Karpas-422 (cell line): ENCODE measurements at places on chromosomes 4 and X.

- peak; percentile 41 for DNase-seq
These were observed 59.2 kb downstream of the NBDY start for GRCh38 chrX:56788229-56788628.

DNA sequence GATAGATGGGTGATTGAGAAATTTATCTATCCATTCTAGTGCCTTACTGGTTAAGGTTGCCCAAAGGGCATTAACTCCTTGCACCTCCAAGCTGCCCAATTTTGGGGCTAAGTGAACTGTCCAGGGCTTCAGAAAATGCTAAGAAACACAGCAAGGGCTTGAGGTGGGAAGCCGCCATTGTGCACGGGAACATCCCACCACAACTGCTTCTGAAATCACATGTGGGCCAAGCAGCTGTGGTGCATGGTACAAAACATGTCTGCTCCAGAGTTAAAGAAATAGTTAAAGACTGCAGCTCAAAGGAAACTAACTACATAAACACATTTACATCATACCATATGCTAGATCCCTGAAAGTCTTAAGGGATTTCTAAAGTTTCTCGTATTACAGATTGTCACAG, 144.3 kb upstream of the NDST3 start:
- DNase-seq, result no peak

- no peak for DNase-seq
These were observed 44.7 kb downstream of the SCD5 start for GRCh38 chr4:82753725-82754410.

DNA sequence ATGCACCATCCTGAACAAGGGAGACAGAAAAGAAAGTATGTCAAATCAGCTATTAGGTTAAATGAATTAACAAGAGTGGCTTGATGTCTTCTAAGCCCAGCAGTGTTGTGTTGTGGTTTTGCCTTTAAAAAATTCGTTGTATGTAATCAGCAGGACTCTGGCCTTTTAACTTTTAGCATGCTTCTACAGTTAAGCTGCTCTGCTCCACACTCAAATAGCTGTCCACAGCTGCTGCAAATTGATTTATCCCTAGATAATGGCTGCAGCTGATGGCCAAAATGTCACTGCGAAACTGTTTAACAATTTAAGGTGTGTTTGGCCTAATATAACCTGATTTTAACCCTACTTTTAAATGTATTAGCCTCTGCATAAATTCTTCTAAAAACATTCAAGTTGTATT, 85.8 kb downstream of the CXXC4 start:
- no peak for DNase-seq

GRCh38 chr4:174209341-174209740, 74.1 kb downstream of the FBXO8 start:
- no peak for DNase-seq

DNA sequence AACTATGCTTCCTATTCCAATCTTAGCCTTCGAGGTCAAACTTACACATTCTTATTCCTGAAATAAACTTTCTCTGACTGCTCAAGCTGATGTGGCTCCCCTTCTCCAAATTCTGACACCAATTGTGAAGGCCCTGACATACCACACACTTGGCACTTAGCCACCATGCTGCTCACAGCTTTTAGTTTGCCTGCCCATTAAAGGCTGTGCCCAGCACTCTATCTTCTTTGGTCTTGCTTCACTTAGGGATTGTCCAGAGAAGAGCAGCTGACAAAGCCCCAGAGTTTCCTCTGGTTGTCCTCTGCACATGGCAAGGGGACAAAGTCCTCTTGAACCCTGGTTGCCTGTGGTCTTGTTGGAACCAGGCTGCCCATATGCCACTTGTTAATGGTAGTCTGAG, 126.1 kb downstream of the ARHGEF9 start:
- DNase-seq, result no peak

DNA sequence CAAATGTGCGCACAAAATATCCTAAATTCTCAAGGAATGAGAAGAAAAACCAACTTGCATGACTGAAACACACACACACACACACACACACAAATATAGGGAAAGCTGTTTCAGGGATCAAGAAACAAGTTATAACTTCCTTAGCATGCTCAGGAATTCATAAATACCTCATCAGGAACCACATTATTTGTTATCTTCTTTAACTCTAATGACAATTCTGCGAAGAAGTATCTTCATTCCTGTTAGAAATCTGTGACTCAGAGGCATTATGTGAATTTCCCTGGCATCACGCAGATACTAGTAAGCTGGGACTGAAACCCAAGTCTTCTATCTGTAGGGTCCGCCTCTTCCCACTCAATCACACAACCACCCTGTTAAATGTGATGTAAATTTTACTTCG, 30.3 kb downstream of the TMPRSS11A start:
- no peak for DNase-seq

DNA sequence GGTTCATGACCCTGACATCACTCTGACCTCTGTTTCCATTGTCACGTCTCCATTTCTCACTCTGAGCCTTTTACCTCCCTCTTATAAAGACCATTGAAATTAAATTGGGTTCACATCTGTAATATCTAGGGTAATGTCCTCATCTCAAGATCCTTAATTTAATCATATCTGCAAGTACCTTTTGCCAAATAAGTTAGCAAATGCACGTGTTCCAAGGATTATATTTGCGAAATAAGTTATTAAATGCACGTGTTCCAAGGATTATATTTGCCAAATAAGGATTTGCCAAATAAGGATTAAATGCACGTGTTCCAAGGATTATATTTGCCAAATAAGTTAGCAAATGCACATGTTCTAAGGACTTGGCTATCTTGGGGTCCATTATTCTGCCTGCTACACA, 938.0 kb downstream of the NLGN4X start:
- no peak for DNase-seq

- no peak for DNase-seq
These were observed 39.3 kb downstream of the LNX1 start for GRCh38 chr4:53551958-53552357.

DNA sequence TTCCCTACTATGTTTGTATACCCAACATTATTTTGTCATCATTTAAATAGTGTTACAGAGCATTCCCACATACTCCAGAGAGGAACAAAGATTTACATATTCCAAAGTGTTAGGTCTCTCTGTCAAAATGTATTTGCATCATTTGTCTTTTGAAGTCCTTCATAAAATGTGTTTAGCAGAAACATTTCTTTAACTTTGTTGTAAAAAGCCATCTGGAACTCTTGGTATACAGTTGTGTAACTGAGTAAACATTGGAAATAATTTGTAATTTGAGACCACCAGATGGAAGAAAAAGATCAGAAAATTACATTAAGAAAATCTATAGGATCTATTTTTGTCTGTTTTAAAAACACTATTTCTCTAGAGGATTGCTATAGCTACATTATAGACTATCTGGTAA, 56.6 kb upstream of the ALB start:
- DNase-seq, result no peak
